Esophagus muscularis mucosa (tissue), 4 donors: ENCODE measurements at places on chromosomes 12 and 14. TPM values are rescaled to one million over a fixed set of nuclear protein-coding genes. Genes with fewer than 3 reads are reported as not detected.
A peak's percentile ranks its signal among the peaks of the same experiment; 100 is the strongest.

Gene LRIG3
- 53.1 TPM for total RNA-seq

Gene ADSS1
- 5.3 TPM for total RNA-seq

Gene FBXW8
- 13.7 TPM for total RNA-seq

Gene BDKRB1
- total RNA-seq, result 2.5 TPM

Gene CHD8
- 45.6 TPM for total RNA-seq

Gene RNF10
- total RNA-seq, result 174 TPM

Gene IL22
- total RNA-seq, result not detected

Gene MYO1H
- total RNA-seq, result not detected

Gene C1R
- total RNA-seq, result 603 TPM

GRCh38 chr12:100716945-100717732 is 77.4 kb upstream of the ANO4 start:
- H3K27me3 ChIP-seq, result peaks cover 44% of the 10 kb centered on the region
- DNase-seq, result no peak
- no peaks in the 10 kb centered on the region for H3K36me3 ChIP-seq
- H3K4me3 ChIP-seq, result peak overlapping the region; percentile 40

- no peak for DNase-seq
- H3K36me3 ChIP-seq, result no peaks in the 10 kb centered on the region
- H3K27ac ChIP-seq, result no peak overlapping the region
- H3K4me3 ChIP-seq, result no peak overlapping the region
- H3K4me1 ChIP-seq, result no peaks in the 10 kb centered on the region
- H3K27me3 ChIP-seq, result no peaks in the 10 kb centered on the region
These were observed 782.5 kb downstream of the TMTC2 start for GRCh38 chr12:83468988-83469908.

GRCh38 chr14:89093083-89093730 is 268.8 kb downstream of the TTC8 start:
- no peaks in the 10 kb centered on the region for H3K36me3 ChIP-seq
- no peaks in the 10 kb centered on the region for H3K4me1 ChIP-seq
- no peak overlapping the region for H3K4me3 ChIP-seq
- DNase-seq, result no peak

GRCh38 chr14:56273155-56273554 is 154.9 kb downstream of the PELI2 start:
- H3K4me3 ChIP-seq, result no peak overlapping the region
- no peaks in the 10 kb centered on the region for H3K36me3 ChIP-seq
- H3K27ac ChIP-seq, result no peak overlapping the region
- H3K27me3 ChIP-seq, result no peaks in the 10 kb centered on the region
- no peak for DNase-seq

DNA sequence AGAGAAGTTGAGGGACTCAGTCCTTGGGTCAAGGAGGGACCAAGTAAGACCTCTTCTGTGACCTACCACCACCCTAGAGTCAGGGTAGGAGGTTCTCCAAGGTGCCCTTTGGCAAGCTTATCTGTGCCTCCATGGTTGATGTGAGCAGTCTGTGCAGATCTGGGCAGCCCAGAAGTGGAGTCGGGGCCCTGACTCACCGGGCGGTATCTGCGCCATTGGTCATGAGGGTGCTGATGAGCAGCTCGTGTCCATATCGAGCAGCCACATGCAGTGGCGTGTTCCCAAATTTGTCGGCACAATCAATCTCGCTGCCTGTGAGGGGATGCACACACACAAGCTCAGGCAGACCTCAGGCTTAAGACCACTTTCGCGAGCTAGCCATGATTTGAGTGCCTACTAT is 5.1 kb downstream of the ANKRD52 start:
- H3K4me3 ChIP-seq, result no peak overlapping the region
- no peak for DNase-seq
- H3K27ac ChIP-seq, result no peak overlapping the region

DNA sequence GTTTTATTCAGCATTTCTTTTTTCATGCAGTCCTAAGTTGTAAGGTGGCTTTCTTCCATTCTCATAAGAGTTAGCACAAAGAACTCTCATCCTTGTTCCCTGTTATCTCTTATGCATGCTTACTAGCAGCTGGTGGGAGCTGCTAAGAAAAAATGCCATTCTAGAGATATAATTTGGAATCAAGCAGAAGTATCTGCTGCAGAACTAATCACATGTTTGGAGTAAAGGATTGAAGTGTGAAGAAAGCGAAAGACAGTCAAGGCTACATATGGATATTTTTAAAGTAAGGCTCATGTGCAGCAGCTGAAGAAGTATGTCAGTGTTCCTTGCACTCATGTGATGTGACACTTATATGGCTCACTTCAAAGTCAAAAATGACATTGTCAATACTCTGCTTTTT is 116.2 kb upstream of the PCED1B start:
- H3K27ac ChIP-seq, result no peak overlapping the region
- no peaks in the 10 kb centered on the region for H3K27me3 ChIP-seq
- no peak overlapping the region for H3K4me3 ChIP-seq
- H3K36me3 ChIP-seq, result no peaks in the 10 kb centered on the region
- no peak for DNase-seq
- H3K4me1 ChIP-seq, result peaks cover 25% of the 10 kb centered on the region

GRCh38 chr12:53049571-53050318 is at the start of gene TNS2:
Gene TNS2, plus strand, starts transcription at chr12:53050065. Its CDS starts 121 bp downstream, at chr12:53050186.
- peaks cover 89% of the 10 kb centered on the region for H3K4me1 ChIP-seq
- H3K36me3 ChIP-seq, result peaks cover 14% of the 10 kb centered on the region
- DNase-seq, result peak; percentile 96
- peak within 1 kb of the TSS; percentile 97 for H3K27ac ChIP-seq
- peak within 1 kb of the TSS; percentile 82 for H3K4me3 ChIP-seq

GRCh38 chr14:93089521-93090269 is 26.0 kb downstream of the ITPK1 start:
- H3K36me3 ChIP-seq, result no peaks in the 10 kb centered on the region
- no peak overlapping the region for H3K4me3 ChIP-seq
- DNase-seq, result no peak
- H3K4me1 ChIP-seq, result peaks cover 90% of the 10 kb centered on the region

GRCh38 chr12:2643576-2644135 is 151.1 kb upstream of the FKBP4 start:
- H3K4me1 ChIP-seq, result peaks cover 22% of the 10 kb centered on the region
- no peak for DNase-seq
- no peaks in the 10 kb centered on the region for H3K27me3 ChIP-seq
- H3K36me3 ChIP-seq, result peaks cover 17% of the 10 kb centered on the region
